ENCODE measurements at places on chromosomes 12 and 14.

GRCh38 chr12:49934505-49934904, 16.0 kb upstream of the AQP2 start:
- no peak for DNase-seq

DNA sequence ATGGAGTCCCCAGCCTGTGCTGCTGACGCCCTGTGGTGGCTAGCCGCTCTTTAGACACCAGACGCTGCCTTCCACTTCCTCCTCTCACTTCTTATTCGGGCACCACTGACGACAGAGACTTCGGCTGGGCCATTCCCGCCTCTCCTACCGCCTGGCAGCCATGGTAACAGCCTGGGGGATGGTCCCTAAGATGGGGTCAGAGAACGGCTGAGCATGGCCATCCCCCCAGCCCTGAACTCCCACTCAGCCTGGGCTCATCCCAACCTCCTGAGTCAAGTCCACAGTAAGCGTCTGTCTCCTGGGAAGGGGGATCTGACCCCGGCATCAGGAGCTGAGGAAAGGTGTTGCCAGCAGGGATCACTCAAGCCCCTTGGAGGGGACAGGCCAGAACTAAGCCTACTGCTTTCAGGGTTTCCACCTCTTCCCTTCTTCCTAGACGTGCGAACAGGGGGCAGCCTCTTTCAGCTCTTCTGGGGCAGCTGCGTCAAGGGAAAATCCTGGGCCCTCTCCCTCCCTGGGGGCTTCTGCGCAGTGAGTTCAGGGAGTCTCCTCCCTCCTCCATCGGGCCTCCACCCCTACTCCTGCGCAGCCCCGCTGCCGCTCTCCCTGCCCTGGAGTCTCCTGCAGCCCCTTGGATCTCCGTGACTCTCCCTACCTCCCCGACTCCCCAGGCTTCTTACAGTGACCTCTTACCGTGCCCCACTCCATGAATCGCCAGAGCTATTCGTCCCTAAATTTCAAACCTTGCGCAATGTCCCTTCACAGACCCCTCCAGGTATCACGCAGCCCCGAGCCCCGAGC, 643 bp upstream of the TAMALIN start:
- DNase-seq: peak; percentile 55

GRCh38 chr12:15709551-15709950, 79.6 kb downstream of the EPS8 start:
- no peak for DNase-seq

- no peak for DNase-seq
These were observed 158.6 kb downstream of the DICER1 start for GRCh38 chr14:94998685-94999084.

GRCh38 chr12:57726151-57726883, 12.2 kb downstream of the AGAP2 start:
- peak; percentile 63 for DNase-seq

DNA sequence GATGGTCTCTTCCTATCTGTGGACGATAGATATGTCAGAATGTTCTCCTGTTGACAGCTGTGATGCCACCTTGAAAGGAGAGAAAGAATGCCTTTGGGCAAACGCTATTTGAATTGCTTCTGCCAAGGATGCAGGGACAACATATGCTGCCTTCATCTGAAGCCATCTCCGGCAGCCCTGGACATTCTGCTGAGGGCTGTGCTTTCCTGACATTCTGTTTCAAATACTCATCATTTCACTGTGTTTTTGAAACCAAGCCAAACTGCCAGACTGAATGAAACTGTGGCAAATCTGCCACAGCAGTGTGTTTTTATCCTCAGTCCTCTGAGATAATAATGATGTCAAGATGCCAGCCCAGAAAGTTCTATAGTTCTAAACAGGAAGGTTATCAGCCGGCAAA, 85.8 kb upstream of the BCAT1 start:
- no peak for DNase-seq

DNA sequence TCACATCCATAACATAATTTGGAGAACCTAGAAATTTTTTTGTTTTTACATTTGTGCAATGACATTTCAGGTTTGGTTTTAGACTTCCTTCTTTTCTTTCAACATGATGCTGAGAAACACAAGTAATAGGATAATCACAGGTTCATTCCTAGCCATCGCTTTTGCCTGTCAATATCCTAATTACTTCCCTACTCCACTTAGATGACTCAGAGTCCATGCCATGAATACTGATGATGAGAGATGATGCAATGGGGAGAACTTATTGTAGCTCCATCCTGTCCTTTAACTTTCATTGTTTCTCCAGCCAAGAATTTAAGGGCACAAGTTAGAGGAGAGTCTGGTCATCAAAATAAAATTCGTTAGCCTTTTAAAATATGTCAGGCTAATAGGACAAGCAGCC, 101.3 kb downstream of the PTPRO start:
- DNase-seq: no peak

DNA sequence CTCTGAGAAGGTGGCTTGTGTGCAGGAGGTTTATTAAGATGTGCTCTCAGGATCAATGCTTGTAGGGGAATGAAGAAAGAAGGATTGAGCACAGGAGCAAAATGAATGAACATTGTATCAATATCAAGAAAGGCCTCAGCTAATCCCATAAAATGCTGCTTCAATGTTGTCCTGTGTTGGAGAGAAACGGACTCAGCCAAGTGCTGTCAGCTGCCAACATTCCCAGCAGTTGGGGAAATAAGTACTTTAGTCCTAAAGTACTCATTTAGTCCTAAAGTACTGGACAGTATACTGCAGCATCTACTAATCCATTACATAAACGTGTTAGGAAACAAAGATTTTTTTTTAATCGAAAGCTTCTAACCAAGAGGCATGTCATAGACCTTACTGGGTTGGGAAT, 255.9 kb downstream of the SEC23A start:
- DNase-seq: no peak

GRCh38 chr12:95815632-95816212, 25.2 kb upstream of the NTN4 start:
- DNase-seq: peak; percentile 28

GRCh38 chr12:16224196-16224595, 53.3 kb downstream of the SLC15A5 start:
- DNase-seq: no peak

DNA sequence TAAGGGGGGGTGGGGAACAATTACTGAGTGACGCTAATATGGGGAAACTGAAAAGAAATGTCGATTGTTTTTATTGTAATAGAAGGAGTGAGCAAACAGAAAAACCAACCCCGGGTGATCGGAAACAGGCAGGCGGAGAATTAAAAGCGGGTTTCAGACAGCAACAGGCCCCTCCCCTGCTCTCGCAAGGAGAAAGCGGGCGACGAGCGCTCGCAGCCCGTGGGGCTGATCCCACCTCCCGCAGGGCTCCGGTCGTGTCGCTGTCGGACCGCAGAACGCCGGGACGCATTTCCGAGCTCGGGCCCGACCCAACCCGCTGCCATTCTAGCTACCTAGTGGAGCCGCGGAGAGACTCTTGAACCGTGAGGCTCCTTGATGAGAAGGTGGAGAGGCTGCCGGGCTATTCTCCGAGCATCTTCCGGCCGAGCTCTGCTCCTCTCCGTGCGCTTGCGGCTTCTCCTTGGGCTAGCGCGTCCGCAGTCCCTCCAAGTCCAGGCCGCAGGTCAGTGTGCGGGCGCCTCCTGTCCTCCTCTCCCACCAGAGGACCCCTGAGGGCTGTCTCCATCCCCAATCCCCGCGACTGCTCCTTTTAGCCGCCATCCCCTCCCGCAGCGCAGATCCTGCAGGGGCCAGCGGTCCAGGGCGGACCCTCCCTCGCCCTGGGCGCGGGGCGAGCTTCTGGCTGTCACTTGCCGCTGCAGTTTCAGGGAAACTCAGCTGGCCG, 4.1 kb upstream of the PAX9 start:
- no peak for DNase-seq

GRCh38 chr14:74904635-74905503, 18.2 kb downstream of the RPS6KL1 start:
- DNase-seq: no peak

GRCh38 chr14:36217732-36218131, 41.2 kb upstream of the PTCSC3 start:
- DNase-seq: no peak

GRCh38 chr12:65902500-65902899, 78.2 kb downstream of the HMGA2 start:
- DNase-seq: no peak

- no peak for DNase-seq
These were observed 194.1 kb downstream of the AACS start for GRCh38 chr12:125259178-125259867.

- DNase-seq: no peak
These were observed 52.4 kb upstream of the PARP11 start for GRCh38 chr12:3925621-3926020.

DNA sequence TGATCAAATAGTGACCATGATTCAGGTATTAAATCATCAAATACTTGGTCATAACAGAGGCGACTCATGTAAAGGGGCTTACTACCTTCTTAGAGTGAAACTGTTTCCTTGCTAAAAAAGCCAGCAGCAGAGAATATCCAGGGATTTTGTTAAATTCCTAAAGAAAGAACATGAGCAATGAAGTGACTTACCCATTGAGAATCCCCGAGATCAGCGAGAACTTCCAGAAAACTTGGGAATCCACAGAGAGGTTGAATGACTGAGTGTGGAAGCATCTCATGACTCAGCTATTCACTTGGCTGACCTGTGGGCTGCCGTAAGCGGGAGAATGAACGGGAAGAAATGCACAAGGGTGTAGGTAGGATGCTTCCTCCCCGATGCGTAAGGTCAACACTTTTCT, 85.3 kb upstream of the KCNA1 start:
- DNase-seq: no peak

DNA sequence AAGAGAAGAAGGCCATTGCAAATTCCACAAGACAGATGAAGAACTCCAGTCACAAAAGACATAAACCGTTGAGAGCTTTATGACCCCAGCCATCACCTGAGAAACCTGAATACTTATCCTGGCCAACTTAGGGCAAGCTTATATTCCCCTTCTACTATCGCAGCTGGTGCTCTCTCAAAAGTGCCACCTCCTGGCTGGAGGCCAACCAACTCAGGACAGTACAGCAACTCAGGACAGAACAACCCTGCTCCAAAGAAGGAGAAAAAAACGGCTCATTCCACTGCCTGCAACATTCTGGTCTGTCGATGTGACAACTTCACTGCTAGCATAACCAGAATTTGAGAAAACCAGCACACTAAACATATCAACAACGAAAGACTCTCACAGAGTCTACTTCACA, 9.7 kb upstream of the KRT6B start:
- no peak for DNase-seq

GRCh38 chr14:101370593-101371569, 190.4 kb upstream of the DIO3 start:
- no peak for DNase-seq

DNA sequence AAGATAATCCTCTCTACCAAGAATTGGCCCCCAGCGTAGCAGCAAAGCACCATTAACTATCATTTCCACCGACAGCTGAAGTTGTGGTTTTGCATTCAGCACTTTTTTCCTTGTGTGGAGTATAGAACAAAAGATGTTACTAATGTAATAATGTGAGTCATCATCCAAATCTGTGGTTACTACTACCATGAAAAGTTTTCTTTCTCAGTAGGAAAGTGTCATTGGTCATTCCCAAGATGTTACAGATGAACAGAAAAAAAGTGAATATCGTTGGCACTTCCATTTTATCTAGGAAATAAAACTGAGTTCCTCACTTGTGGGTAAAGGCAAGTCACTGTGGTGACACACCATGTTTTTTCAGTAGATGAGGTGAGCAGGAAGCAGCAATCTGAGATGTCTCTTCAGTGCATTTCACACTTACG, 30.3 kb upstream of the IFNG start:
- DNase-seq: no peak

DNA sequence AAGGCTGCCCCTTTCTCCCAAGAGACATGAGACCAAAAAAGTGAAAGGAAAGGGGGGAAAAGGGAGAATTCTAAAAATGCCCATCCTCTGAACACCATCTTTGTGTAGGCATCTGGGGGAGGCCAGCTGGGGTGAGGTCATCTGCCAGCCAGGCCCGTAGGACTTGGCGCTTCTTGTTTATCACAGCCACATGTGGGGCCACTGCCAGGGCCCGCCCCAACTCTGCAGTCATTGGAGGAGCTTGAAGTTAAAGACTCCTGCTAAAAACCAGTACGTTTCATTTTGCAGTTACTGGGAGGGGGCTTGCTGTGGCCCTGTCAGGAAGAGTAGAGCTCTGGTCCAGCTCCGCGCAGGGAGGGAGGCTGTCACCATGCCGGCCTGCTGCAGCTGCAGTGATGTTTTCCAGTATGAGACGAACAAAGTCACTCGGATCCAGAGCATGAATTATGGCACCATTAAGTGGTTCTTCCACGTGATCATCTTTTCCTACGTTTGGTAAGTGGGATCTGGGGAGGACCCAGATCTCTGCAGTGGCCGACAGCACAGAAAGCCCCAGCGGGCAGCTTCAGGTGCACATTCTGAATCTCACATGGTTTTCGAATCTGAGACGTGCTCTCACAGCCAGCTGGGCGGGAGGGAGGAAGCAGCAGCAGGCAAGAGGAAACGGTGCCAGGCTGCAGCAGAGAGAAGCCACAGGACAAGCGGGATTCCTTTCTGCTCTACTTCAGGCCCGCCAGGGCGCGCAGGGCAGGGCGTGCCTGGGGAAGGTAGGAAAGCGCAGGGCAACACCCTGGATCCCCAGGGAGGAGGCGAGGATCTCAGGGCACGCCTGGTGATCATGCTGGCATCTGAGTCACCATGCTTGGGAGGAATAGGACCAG, at the start of gene P2RX7:
P2RX7 (plus strand) TSS at position 276 of the 881 bp plus-strand sequence; CDS start at position 371, 95 bp downstream.
- DNase-seq: peak; percentile 99

DNA sequence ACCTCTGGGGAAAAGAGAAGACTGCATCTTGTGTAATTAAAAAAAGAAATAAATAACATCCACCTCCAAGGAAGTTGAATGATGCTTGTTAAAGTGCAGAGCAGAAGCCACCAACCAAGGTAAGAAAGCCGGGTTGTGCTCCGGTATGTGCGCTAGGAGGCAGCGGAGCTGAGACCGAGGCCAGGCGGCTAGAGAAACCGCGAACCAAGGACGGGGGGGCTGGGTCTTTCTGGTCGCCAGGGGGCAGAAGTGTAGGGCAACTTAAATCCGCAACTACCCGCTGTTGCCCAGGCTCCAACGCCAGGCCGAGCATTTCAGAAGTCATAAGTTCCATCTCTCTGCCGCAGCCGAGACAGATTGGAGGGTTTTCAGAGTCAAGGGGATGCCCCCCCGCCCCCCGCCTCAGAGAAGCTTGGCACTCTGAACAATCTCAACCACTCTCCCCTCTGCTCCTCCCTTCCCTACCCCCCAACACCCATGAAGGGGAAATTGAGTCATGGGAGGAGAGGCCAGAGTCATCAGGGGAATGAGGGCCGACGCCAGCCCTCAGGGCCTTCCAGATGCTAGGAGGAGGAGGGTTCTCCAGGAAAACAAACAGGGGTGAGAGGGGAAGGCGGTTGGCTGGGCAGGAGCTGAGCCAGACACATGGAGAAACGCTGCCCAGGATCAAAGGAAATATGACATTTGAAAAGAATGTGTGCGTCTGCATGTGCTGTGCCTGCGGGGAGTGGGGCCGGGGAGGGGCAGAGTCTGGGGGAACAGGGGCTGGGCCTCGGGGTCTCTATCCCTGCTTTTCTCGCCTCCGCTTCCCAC, 2.2 kb upstream of the NFATC4 start:
- DNase-seq: peak; percentile 60

- DNase-seq: peak; percentile 41
These were observed 553.1 kb downstream of the DIO2 start for GRCh38 chr14:79658221-79658620.
